Stimulated activated effector memory CD8-positive, alpha-beta T cell treated with anti-CD3 and anti-CD28 coated beads, Interleukin-12 subunit alpha, Interleukin-12 subunit beta, amount 100 ng/mL, for 72 hours (primary cell): ENCODE measurements at places on chromosomes 5 and 9.

- DNase-seq = no peak
Measured at GRCh38 chr9:130423272-130423671, 21.5 kb upstream of the ASS1 start.

GRCh38 chr9:20742833-20743232 lies 58.8 kb downstream of the FOCAD start:
- no peak for DNase-seq

DNA sequence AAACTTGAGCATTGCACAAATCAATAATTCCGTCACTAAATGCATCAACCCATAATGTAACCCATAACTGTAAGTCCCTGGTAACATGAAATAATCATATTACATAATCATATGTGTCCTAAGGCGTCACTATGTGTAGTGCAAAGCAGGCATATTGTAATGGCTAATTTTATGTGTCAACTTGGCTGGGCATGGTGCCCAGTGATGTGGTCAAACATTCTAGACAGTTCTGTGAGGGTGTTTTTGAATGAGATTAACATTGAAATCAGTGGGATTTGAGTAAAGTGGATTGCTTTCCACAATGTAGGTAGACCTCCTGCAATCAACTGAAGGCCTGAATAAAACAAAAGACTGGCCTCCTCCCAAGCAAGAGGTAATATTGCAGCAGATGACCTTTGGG lies 794.4 kb upstream of the ACO1 start:
- DNase-seq = no peak

DNA sequence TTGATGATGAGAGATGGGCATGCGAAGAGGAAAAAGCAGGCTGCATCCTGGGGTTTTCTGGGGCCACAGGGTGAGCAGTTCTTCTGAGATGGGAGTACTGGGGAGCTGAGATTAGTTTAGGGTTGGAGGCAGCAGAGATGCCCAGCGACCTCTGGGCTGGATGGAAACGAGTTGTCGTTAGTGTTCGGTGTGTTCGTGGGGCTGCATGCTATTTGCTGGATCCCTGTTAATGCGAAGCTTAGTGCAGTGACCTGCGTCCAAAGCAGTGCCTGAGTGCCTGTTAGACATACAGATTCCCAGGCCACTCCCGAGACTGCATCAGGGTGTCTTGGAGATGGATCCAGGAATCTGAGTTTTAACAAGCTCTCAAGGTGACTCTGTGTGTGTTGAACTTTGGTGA lies 201.3 kb downstream of the CACNA1B start:
- no peak for DNase-seq

- no peak for DNase-seq
Measured at GRCh38 chr9:31847963-31848362, 536.5 kb upstream of the ACO1 start.

GRCh38 chr5:76204713-76205112 lies 121.5 kb downstream of the SV2C start:
- no peak for DNase-seq

DNA sequence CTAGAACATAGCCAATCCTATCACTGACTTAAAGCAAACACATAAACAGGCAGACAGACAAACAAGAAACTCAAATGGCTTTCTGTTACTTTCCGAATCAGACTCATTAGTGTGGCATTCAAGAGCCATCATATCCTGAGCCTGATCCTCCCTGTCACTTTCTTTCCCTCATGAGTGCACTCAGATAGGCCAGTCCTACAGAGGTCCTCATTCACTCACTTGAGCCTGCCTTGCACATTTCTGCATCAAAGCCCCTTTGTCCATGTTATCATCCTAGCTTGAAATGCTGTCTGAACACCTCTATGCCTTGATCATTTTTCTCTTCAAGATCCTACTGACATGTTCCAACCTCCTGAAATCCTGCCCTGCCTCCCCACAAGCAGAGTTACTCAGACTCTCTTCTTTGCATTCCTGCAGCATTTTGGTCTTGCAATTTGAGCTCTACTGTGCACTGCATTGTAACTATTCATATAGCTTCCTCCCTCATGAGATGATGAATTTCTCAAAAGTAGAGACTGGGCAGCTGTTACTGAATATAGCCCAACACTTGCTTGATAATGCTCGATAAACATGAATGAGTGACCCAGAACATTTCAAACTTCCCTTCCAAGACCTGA lies 126.9 kb downstream of the PALM2AKAP2 start:
- DNase-seq = no peak

DNA sequence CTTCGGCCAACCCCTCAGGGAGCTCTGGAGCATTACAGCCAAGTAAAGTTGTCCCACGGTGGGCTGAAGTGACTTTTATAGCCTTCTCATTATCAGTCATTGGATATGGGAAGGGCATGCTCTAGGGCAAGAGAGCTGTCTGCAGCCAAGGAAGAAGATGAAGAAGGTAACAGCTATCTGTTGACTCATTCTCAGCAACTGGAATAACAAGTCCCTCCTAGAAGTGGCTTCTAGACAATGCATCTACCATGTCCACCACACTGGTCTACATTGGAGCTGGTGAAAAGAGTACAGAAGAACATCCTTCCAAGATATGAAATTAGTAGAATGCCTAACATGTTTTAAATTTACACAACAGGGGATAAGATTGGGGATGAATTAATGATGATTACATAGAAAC lies 524.2 kb downstream of the ACTL7B start:
- DNase-seq = no peak
